GM19239 (cell line): ENCODE measurements at places on chromosomes 3 and 15.

GRCh38 chr15:81311752-81312464, 12.0 kb downstream of the STARD5 start:
- no peak for DNase-seq

GRCh38 chr3:171284308-171285075, 175.7 kb downstream of the TNIK start:
- no peak for DNase-seq

- no peak for DNase-seq
These were observed 273.9 kb downstream of the ADAMTSL3 start for GRCh38 chr15:83927704-83928391.

DNA sequence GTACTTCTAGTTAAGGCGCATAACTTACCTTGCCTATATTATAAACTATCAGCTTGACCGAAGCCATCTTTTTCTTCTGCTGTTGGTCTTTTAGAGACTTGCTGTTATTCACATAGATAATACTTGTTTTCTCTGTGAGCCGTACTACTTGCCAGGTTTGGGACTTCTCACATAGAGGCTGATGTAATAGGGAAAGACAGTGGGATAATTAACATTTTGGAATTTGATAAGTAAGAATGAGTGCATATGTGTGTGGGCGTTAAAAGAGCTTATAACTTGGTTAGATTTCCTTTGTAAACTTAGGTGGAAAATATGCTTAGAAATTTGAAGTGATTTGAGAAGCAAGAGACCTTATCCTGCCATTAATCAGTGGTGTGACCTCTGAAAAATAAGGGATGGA, 47.8 kb downstream of the FNDC3B start:
- DNase-seq = no peak

- no peak for DNase-seq
These were observed 39.9 kb upstream of the MB21D2 start for GRCh38 chr3:192957441-192958021.

DNA sequence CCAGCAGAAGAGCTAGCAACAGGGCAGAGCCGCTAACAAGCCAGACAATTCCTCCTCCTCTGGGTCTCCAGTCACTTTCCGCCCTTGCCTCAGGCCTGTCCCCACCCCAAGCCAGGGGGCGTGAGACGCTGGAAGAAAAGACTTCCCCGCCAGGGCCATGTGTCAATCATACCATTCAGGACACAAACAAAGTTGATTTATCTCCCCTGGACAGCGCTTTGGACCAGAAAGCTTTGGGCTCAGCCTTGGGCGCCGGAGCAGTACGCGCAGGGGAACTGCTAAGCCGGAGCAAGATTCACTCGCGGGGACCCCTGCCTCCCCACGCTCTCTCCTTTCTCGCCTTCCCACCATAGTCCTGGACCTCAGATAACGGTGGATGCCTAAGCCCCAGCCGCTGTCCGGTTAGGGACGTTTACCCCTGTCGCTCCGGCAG, 479 bp downstream of the LRRC2 start:
- no peak for DNase-seq

- DNase-seq = no peak
These were observed 35.1 kb upstream of the FRMD4B start for GRCh38 chr3:69420781-69421520.

- DNase-seq = peak; percentile 15
These were observed 522 bp downstream of the MED12L start for GRCh38 chr3:151085889-151086483.

DNA sequence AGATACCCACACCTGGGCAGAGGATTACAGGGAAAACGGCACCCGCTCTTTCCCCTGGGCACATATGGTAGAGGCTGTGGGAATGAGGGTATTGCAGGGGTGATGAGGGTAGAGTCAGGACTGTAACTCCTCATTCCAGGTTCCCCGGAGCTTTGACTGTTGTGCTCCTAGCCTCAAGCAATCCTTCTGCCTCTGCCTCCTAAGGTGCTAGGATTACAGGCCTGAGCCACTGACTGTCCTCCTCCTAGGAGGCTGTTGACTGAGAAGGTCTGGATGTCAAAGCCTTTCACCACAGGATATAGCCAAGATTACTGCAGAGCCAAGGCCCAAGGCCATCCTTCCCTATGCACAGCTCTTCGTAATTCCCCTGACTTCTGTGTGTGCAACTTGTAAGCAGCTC, 1.1 kb upstream of the MPI start:
- DNase-seq = no peak

- no peak for DNase-seq
These were observed 24.7 kb downstream of the PCOLCE2 start for GRCh38 chr3:142863930-142864920.

- DNase-seq = no peak
These were observed 12.9 kb upstream of the APEH start for GRCh38 chr3:49661281-49661680.

- DNase-seq = peak; percentile 2
These were observed 556 bp downstream of the CRYBG3 start for GRCh38 chr3:97822359-97822775.

GRCh38 chr3:165193366-165194254, 2.6 kb downstream of the SLITRK3 start:
- DNase-seq = no peak

GRCh38 chr3:110933821-110934426, 137.7 kb upstream of the NECTIN3 start:
- DNase-seq = no peak

DNA sequence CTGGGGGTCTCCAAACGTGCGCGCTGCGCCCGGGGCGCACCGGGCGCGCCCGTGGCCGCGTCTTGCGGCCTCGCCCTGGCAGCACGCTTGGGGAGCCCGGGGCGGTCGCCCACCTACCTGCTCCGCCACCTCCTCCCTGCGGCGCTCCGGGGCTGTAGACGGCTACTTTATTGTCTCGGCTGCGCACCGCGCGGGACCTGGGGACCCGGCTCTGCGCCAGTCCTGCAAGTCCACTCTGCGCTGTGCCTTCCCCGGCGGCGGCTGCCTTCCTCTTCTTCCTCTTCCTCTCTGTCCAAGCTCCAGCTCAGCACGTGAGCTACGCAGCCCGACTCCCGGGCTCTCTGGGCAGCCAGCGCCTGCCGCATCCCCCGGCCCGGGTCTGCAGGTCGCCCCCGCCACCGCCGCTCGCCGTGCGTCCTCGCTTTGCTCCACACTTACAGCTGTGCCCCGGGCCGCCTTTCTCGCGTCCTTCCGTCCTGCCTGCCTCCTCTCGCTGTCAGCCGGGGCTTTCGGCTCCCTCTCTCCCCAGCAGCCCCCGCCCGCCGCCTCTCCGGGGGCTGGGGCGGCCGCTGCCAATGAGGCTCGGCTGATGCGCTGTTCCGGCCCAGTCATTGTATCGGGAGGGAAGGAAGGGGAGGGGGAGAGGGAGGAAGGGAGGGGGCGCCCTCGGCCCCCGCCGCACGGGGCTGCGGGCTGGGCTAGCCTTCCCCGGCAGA, 156.4 kb upstream of the FRMD4B start:
- no peak for DNase-seq

- DNase-seq = no peak
These were observed 1.1 kb downstream of the TFDP2 start for GRCh38 chr3:142148044-142148791.

DNA sequence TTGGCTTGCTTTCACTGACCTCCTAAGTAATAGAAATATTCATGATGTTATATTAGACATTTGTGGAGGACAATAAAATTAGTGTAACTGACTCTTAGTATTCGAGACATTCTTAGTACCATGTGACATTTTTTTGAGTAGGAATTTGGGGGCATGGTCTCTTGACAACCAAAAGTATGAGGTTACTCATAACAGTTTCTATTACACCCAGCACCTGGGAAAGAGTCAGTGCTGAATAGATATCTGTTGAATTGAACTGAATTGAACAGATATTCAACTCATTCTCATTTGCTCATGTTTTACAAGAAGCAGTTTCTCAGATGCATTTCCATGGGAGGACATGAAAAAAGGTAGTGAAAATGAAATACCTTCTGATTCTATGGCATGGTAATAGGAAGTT, 84.4 kb downstream of the CMSS1 start:
- no peak for DNase-seq

- DNase-seq = no peak
These were observed 26.6 kb upstream of the STIMATE start for GRCh38 chr3:52923963-52924362.

DNA sequence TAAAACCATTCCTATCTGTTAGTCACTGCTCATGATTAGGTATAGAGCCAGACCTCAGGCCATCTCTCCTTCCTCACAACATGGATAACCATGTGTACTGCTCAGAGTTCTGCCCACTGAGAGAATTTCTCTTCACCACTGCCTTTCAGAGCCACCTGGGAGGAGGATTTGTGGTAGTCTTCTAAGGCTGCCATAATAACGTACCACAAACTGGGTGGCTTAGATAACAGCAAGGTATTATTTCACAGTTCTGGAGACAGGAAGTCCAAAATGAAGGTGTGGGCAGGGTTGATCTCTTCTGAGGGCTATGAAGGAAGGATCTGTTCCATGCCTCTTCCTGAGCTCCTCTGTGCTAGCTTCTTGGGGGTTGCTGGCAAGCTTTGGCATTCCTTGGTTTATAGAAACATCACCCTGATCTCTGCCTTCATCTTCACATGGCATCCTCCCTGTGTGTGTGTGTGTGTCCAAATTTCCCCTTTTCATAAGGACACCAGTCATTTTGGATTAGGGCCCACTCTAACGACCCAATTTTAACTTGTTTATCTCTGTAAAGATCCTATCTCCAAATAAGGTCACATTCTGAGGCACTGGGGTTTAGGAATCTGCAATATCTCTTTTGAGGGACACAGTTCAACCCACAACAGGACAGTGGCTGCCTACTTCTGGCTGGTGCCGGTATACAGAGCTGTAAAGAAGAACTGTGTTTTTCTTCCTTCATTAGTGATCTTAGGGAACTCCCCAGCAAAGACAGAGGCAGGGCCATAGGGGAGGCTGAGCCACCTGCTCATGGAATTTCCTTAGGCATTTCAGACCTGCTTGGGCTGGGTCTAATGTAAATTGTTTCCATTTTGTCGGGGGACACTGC, 42.1 kb upstream of the NOX5 start:
- DNase-seq = no peak

DNA sequence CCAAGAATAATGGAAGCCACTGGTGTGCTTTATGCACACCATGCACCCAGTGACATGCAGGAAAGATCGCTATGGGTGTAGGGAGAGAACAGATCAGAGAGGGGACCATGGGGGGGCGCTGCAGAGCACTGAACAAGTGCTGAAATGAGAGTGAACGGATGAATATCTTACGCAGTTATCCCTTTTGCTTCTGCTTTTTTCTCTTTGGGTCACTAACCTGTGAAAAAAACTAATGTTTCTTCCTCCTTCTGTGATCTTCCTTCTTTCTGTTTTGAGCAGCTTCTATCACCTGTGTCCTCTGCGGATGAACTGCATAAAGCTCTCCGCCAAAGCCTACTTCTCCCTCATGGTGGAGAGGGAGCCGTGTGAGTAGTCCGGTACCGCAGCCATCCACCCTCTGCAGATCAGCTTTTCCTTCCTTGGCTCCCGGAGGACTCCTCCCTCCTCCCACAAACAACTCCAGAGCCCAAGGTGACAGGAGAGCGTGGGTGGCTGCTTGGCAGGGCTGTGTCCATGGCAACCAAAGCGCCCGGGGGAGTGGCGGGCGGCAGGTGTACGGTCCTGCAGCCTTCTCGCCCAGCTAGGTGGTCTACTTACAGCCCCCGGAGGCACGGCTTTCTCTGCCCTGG, 106.2 kb downstream of the DGKG start:
- peak; percentile 23 for DNase-seq

- peak; percentile 86 for DNase-seq
These were observed 53.5 kb upstream of the LCTL start for GRCh38 chr15:66619152-66619903.

GRCh38 chr15:50046159-50046558, 72.9 kb downstream of the ATP8B4 start:
- no peak for DNase-seq

GRCh38 chr15:98657721-98658120, 9.4 kb downstream of the IGF1R start:
- no peak for DNase-seq

GRCh38 chr15:57680021-57680420, 26.5 kb upstream of the POLR2M start:
- no peak for DNase-seq

DNA sequence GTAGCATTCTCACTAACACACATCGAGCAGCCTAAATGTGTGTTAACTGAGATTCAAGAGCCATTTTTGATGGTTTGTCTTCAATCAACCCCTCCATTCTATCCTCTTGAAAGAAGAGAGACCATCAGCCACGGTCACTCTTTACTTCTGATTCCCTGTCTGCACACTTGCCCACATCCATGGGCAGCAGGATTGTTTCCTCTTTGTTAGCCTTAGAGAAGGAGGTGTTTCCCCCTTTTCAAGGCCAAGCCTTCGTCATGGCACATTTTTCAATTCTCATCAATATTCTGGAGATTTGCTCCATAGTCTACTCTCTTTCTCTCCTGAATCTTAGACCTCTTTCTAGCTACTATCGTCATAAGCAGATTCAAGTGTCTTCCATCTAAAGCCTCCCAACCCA, 522.4 kb upstream of the NAALADL2 start:
- no peak for DNase-seq

DNA sequence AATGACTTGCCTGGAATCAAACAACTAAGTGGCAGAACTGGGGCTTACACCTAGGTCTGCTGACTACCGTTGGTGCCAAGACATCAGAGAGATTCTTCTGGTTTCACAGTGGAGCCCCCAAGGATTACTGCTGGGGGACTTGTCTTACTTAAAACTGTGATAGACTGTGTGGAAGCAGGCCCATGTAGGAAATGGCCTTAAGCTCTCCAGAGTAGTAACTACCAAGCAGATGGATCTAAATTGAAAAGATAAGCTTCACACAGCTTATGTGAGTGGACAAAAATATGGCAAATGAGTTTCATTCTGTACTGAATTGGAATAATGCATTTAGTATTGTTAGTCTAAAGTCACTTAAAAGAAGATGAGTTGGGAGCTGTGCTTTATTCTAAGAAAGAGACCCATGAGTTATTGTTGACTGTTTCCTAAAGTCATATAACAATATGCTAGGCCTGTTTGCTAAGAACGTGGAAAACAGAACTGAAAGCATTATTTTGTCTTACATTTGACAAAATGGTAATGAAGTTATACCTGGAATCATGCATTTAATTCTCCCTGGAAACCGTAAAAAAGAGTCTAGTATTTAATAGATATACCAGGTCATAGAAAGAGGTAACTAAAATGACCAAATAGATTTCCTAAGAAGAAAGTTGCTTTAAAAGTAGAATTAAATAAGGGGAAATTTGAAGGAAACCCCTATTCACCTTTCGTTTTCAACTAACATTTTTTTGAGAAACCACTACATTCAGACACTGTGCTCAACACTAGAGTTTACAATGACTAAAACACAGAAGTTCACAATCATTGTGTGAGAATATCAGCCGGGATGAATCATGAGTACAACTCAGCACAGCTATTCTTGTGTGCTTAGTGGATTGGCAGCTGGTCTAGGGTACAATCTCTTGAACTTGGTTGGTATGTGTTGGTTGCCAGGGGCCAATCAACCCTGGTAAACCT, 13.0 kb upstream of the MAPK6 start:
- DNase-seq = no peak

GRCh38 chr15:22888120-22888859, 49.8 kb downstream of the NIPA2 start:
- no peak for DNase-seq
